ENCODE measurements at places on chromosomes 1 and 21.

DNA sequence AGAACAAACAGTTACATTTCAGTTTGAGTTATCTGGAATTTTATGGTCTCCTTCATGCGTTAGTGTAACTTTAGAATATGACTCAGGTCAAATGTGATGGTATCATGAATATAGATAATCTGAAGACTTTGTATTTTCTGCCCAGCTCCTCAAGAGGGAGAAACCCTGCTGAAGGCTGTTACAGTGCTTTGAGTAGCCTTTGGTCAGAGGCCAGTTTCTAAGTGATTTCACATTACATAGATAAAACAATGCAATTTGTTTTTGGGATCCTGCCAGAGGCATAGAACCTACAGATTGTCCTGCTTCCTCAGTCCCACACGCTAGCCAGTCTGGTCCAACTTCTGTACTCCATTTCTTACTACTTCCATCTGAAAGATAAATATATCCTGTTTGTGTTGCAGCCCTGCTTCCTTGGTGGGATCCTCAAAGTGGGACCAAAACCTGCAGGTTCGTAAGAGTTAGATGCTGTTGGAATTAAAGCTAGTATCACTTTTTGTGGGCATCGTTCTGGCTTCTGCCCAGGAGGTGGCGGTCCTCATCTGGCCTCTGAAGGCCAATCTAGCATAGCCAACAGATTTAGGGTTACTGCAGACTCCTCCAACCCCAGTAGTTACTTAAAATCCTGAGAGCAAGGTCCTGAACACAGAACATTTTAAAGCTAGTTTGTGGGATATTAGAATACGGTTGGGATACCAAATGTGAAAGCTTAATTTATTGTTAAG lies 645.8 kb upstream of the USP24 start:
- no peak for DNase-seq

- no peak for DNase-seq
Measured at GRCh38 chr1:247557926-247558674, 9.2 kb downstream of the GCSAML start.

DNA sequence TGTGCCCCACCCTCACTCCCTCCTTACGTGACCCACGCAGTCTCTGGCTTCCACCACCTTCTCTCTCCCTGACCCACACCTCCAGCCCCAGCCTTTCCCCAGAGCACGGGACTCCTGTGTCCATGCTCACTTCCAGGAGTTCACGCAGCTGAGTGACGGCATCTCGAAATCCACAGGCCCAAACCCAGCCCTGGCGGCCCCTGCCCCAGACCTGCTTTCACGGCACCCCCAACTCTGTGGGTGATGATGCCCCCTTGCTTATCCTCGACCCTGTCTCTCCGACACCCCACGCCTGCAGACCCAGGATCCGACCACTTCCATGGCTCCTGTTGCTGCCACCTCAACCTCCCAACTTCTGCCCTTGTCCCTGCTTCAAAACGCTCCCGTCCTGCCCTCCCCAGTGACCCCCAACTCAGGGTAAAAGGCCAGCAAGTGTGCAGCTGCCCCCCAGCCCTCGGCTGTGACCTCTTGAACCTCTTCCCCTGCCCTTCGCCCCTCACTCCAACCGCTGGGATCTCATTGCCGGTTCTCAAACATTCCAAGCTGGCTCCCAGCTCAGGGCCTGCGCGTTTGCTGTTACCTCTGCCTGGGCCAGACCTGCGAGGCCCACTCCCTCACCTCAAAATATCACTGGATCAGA lies 30.4 kb upstream of the LAPTM5 start:
- DNase-seq = no peak

DNA sequence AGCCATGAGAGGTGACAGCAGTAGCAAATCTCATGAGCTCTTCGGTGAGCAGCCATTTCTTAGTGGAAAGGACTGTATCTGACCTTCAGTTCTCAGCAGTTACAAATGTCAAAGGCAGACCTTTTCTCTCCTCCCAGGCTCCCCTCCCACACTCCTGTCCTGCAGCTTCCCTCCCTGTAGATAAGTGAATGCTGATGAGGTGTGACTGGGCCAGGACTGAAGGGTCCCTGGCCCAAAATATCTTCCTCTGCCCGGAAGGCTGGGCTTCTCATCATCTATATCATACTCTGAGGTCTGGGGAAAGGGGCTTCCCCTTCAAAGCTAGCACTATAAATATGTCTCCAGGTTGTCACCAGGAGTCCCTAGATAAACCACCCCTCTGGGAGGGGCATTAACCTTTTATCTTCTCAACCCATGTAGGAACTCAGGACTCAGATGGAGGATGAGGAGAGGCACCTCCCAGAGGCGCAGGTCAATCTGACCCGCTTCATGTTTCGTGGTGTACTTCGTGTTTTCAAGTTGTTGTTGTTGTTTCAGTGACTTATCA lies 3.6 kb upstream of the ADAMTSL4 start:
- DNase-seq = no peak

DNA sequence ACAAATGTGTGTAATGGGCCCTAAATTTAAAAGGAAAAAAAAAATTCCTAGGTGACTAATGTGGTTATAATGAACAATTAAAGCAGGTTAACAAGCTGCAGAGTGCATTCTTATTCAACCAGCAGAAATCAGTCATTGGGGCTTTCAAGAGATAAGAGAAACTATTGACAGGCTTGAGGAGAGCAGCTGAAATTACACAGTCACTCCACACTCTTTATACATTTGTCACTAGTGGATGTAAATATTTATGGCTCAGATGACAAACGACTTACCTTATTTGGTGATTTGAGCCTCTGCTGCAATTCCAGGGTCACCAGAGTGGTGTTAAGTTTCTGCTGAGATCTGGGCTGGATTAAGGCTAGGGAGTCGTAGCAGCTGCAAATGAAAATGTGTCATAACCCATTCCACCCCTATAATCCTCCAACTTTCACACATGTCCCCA lies 896.3 kb downstream of the TTLL7 start:
- DNase-seq = peak; percentile 31

- DNase-seq = no peak
Measured at GRCh38 chr21:37005548-37006485, 685 bp upstream of the RIPPLY3 start.

DNA sequence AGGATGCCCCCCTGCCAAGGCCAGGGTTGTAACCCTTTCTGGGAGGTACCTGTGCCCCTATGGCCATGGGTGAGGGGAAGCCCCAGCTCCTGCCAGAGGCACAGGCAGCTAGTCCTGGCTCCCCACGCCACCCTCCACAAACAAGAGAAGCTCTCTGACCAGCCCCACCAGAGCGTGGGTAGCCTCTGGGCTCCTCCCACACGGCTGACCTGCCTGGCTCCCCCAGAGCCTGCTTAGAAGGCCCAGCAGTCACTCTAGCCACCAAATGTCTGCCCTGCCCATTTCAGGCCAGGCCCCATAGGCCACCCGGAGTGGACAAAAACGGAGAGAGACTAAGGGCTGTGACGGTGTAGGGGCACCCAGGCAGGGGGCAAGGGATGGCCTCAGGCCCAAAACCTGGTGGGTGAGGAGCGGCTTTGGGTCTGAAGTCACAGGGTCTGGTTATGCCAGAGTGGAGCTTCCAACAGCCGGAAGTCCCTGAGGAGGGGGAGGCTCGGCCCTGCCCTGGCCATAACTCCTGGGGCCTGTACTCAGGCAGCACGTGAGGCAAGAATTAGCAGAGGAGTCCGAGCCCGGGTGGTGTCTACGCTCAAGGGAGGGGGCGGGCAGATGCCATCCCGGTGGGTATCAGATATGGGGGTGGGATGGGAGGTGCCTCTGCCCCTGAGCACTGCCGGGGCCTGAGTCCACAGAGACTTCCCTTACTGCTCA lies 155.4 kb downstream of the CASZ1 start:
- no peak for DNase-seq

GRCh38 chr1:159071970-159072582 lies 4.5 kb downstream of the AIM2 start:
- no peak for DNase-seq

GRCh38 chr21:43876605-43877004 lies 11.6 kb downstream of the AGPAT3 start:
- no peak for DNase-seq

- no peak for DNase-seq
Measured at GRCh38 chr21:34737115-34737514, 68.3 kb downstream of the CLIC6 start.

DNA sequence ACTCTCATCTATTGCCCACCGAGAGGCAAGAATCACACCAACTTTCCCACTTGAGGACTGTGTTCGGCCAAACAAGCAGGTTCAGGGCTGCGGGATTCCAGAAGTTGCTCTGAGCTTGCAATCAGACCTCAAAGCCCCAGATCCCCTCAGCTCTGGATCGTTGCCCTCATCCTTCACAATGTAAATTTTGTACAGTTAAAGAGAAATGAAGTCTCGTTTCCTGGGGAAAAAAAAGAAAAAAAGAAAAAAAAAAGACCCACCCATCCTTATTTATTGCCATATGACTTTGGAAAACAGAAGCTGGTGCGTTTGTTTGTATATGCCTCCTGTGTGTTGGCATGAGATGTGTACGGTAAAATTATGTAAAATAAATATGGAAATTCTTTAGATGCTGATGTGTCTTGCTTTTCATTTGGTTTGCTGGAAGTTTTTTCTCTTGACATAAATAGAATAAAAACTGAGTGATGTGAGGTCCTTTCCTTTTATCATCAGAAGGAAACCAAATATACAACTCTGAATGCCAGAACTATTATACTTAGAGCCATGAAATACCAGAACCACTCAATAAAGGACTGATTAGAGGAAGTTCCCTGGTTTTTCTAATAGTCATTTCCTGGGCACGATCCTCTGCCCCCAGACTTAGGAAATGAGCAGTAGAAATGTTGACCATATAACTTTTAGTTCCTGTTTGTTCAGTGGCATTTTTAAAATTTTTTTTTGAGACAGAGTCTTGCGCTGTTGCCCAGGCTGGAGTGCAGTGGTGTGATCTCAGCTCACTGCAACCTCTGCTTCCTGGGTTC lies 48.7 kb downstream of the LHX4 start:
- DNase-seq = no peak

GRCh38 chr1:22247527-22248245 lies 104.8 kb upstream of the WNT4 start:
- DNase-seq = no peak

- DNase-seq = no peak
Measured at GRCh38 chr1:11061652-11062365, 2.0 kb upstream of the SRM start.

DNA sequence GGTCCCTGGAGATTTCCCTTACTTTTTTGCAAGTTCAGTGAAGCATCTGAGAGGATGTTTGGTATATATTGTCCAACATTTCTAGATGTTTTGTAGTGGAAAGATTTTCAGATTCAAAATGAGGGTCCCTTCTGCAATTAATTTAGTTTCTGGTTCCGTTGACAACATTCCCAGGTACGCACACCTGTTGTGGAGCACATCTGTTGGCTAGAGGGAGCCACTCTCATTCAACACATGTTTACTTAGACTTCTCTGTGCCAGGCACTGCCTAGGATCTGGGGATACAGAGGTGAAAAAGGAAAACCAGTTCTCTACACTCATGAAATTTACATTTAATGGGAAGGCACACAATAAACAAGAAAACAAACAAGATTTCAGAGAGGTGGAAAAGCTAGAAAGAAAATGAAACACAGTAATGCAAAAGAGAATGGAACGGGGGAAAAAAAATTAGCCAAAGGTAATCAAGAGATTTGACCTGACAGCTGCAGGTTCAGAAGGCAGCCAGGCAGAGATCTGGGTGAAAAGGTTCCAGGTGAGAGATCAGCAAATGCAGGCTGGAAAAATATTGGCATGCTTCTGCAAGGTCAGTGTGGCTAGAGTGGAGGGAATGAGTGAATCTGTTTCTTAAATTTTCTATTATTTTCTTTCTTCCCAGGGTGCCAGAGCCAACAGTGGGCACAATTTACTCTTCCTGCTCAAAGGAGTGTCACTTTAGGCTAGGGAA lies 48.4 kb upstream of the KAZN start:
- no peak for DNase-seq

DNA sequence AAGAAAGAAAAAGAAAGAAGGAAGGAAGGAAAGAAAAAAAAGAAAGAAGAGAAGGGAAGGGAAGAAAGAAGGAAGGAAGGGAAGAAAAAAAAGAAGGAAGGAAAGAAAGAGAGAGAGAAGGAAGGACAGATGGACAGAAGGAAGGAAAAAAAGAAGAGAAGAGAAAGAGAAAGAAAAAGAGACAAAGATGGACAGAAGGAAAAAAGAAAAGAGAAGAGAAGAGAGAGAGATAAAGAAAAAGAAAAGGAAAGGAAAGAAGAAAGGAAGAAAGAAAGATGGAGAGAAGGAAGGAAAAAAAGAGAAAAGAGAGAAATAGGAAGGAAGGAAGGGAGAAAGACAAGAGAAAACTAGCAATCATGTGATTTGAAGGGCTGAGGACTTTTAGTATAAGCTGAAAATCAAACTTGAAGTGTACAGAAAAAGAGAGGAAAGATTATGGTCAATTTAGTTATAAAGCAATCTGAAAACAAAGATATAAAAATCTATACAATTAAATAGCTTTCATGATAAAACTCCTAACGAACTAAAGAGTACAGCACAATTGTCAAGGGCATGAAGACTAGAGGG lies 115.3 kb downstream of the LTN1 start:
- DNase-seq = no peak

- DNase-seq = no peak
Measured at GRCh38 chr1:7808253-7808844, 24.3 kb downstream of the PER3 start.

DNA sequence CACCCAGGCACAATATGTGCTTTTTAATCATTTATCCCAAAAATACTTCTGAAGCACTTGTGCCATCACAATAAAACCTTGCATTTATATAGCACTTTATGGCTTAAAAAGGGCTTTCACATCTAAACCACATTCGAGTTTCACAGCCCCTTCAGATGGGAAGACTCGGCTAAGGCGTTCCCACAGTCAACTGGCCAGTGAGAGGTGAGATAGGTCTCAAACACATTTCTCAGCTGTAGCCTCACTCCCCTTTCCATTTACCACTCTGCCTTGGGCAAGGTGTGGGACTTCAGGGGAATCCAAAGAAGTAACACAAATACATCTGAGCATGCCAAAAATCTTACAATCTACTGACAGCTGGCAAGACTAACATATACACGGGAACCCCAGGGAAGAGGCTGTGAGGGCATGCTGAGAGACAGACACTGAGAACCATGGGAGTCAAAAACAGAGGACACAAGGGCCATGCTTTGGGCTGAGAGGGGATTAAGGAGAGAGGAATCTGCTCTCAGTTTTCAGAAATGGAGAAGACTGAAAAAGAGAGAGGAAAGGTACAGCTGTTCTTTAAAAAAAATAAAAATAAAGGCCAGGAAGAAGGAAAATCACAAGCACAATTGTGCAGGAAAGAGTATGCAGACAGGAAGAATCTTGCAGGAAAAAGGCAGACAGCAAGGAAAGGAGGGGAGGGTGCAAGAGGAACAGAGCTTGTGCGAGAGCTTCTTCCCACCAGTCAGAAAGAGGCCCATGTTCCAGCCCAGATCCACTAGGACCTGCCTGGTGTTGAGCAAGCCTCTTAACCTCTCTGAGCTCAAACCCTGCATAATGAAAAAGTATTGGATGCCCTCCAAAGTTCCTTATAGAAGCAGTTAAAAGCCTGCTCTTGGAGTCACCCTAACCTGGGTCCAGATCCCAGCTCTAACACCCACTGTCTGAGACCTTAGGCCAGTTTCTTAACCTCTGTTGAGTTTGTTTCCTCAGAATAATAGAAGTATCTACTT lies 73.5 kb downstream of the JAK1 start:
- DNase-seq = no peak

GRCh38 chr1:238552271-238552670 lies 661.5 kb upstream of the ZP4 start:
- no peak for DNase-seq

All from femur (tissue), 1 donor.